ENCODE measurements at places on chromosomes 16 and 17.

- peak; percentile 6 for DNase-seq
Measured at GRCh38 chr17:4440690-4441686, 7.2 kb downstream of the SPNS3 start.

DNA sequence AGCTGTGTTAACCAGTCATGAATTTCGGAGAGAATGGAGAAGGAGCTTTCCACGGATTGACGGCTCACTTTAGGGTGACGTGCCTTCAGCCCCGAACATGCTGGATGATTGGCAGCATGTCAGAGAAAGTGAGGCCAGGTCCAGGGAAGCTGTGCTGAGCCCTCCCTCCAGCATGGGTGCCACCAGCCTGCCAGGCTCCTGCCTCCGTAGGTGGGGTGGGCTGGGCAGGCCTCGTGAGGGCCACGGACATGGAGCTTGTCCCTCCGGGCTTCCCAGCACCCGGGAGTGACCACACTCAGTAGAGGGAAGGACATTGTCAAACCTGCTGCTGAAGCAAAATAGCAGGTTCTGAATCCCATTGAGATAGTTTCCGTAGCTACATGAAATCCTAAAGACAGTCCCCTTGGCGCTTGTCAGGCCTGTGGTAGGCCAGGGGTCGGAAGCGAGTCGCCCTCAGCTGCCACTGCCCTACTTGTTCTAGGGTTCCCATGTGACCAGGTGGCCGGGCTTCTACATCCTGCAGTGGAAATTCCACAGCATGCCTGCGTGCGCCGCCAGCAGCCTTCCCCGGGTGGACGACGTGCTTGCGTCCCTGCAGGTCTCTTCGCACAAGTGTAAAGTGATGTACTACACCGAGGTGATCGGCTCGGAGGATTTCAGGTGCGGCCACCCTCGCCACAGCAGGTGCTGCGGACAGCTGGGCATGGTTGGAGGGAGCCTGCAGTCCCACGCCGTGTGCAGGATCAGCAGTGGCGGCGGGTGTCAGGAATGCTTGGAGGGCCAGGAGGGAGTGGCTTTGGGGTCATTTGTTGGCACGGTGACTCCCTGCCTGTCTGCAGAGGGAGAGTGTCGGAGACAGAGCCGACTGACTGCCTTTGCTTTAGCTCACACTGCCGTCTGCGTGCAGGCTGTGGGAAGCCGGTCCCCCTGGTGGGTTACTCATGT is 72.3 kb downstream of the SEC14L1 start:
- no peak for DNase-seq

- no peak for DNase-seq
Measured at GRCh38 chr17:50939795-50940684, 73.9 kb upstream of the TOB1 start.

GRCh38 chr17:81251709-81252301 is 12.7 kb downstream of the NDUFAF8 start:
- peak; percentile 99 for DNase-seq

- DNase-seq: no peak
Measured at GRCh38 chr16:68251832-68252231, 6.7 kb downstream of the PLA2G15 start.

All from NCI-H2171 treated with DMSO at 0.1 percent for 48 hours (cell line).